Activated CD4-positive, CD25-positive, alpha-beta regulatory T cell (primary cell): ENCODE measurements at places on chromosomes 2 and 18.

DNA sequence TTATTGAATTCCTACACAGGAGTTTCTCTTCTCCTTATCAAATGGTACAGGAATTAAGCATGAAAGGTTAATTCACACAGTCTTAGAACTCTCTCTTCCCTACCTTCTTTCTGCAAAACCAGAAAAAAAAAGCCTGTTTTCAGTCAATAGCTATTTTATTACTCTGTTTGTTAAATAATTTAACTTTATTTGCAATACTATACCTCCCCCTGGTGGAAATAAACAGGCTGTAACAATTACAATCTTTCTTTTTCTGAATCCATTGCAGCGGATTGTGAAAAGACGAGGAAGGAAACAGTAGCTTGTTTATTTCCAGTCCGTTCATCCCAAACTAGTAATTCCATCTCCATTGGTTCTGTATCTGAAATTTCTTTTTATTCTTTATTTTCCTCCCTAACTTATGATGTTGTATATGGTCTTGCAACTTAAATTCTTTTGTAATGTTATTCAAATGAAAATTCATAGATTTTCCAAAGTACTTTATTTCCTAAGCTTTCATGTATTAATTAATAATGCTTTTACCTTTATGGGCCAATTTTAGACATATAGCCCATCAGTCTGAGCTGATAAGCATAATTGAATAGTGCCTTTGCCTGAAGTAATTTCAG is 165.2 kb downstream of the SH3BP4 start:
- DNase-seq, result no peak

DNA sequence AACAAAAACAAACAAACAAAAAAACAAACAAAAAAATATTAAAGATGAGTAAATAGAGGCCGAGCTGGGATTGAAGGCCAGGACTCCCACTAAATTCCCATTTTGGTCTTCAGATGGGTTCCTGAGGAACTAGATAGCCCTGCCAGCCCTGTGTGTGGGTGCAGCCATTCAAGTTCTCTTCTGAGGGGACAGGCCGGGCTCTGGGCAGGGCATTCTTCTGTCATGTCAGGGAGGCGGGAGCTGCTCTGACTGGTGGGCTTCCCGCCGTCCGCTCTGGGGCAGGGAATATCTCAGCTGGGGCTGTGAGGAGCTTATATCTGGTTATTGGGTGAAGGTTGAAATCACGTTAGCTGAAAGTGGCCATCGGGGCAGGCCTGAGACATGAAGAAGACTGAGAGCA is 127.3 kb upstream of the CXCR4 start:
- DNase-seq, result no peak

DNA sequence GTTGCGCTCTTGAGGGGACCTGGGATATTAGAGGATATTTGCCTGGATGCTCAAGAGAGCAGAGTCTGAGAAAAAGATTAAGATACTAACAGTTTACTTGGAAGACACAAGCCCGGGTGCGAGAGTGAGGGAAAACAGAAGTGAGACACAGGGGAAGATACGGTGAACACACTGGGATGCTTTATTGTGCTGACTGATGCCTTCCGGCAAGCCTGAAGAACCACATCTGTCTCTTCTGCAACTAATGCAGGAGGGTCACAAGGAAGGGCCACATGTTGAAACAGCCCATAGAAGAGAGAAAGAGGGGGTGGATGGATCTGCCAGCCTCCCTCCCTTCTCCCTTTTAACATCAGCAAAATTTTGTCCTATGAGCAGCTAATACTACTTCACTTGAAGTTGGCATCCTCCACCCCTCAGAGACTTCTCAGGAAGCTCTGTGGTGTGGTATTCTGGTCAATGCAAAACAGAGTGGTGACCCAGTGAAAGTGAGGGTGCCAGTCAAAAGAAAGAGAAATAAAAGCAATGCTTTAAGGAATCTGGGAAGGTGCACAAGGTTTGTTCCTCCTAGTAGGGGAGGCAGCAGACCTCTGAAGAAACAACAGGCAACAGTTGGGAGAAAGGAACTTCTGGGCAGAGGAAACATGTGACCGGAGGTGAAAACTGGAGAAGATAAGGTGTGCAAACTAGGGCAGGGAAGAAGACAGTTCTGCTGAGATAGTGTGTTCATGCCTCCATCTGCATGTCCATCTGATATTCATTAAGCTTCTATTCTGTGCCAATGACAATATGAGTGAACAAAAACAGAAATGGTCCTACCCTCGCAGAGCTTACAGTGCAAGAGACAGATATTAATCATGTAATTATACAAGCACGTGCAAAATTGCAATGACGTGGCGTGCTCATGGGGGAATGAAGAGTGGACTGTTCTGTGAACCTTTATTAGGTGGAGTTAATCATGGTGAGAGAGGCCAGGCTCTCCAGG is 107.1 kb downstream of the LYPD6B start:
- DNase-seq, result no peak

DNA sequence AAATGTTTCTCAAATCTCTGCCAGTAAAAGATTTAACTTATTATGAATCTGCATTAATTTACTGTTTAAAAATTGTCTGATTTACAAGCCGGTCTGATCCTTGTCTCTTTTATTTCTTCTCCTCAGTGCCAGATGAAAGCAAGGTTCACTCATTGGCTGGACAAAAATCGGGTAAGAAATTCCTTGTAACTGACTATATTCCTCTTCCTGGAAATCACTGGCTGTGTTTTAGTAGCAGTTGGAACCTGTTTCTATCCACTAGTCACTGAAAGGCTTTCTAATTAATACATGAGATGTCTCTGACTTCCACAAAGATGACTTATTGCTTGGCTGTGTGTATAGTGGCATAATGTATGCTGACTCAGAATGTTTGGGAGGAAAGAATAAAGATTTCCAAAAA is 436.6 kb upstream of the NRP2 start:
- DNase-seq, result no peak

GRCh38 chr2:158923641-158924040 is 44.8 kb upstream of the TANC1 start:
- no peak for DNase-seq

GRCh38 chr2:56784046-56784445 is 600.3 kb downstream of the CCDC85A start:
- no peak for DNase-seq

- no peak for DNase-seq
Observed at GRCh38 chr2:237164474-237165042, 78.9 kb downstream of the COPS8 start.

- DNase-seq, result no peak
Observed at GRCh38 chr2:234032279-234032856, 18.1 kb upstream of the SPP2 start.

- no peak for DNase-seq
Observed at GRCh38 chr2:30405260-30405605, 41.8 kb upstream of the LCLAT1 start.

GRCh38 chr18:48962994-48963561 is 12.3 kb upstream of the SMAD7 start:
- no peak for DNase-seq

DNA sequence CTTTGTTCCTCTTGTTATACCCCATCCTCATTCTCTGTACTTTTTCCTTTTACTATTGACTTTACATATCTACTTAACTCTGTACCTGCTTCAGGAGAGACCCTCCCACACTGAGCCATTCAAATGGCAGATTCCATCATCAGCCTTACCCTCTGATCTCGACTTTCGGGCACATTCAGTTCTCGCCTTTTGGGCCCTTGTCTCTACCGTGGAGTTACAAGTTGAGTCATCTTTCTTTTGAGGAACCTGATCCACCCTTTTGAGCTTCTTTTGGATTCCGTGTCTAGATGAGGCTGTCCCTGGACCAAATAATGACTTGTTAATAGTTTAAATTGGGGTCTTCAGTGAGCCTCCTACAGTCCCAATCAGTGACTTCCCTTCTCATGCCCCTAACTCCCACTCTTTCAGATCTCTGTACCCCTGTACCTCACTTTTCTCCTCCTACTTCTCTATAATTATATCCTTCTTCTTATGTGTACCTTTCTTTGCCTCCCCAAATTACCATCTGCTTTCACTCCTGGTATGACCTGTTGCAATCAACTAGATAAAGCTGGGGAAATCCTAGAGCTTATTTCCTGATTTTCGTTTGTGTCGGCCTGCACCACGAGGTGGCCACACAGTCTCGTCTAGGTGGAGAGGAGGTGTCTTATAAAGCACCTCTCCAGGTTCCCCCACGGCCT is 17.2 kb downstream of the SP110 start:
- no peak for DNase-seq

GRCh38 chr2:121036226-121036692 is 248.7 kb downstream of the TFCP2L1 start:
- no peak for DNase-seq

GRCh38 chr2:232235716-232236115 is 142.8 kb upstream of the ALPP start:
- DNase-seq, result no peak

GRCh38 chr2:237883951-237884446 is 24.6 kb downstream of the RAMP1 start:
- no peak for DNase-seq

DNA sequence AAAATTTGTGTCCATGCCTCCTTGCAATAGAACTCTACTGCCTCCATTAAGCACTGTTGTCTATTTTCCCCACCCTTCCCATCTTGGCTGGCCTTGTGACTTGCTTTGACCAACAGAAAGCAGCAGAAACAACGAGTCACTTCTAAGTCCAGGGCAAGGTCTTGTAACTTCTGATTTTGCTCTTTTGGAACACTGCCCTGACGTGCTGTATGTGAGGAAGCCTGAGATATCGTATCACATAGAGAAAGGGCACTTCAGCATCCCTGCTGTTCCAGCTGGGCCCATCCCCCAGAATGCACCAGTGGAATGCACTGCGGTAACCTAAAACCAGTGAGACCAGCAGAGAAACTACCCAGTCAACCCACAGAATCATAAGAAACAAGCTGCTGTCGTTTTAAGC is 28.1 kb downstream of the NCKAP1 start:
- DNase-seq, result no peak

- no peak for DNase-seq
Observed at GRCh38 chr18:23341383-23341782, 111.7 kb upstream of the RIOK3 start.

- DNase-seq, result no peak
Observed at GRCh38 chr2:179900655-179901054, 39.2 kb upstream of the ZNF385B start.

DNA sequence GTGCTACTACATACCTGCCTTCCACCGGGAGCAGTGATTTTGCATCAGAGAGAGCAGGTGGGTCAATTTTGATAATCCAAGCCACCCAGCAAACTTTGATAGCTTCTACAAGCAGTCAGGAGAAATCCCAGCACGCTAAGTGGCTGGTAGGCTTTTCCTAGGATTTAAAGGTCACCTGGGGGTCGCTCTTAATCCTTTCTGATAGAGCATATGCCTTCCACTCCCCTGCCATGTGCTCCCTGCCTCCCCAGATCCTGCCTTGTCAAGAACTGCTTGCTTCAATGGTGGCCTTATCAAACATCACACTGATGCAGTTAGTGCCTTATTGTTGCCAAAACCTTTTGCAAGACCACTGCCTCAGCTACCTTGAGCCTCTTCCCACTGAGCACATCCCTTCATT is 462.3 kb upstream of the MEX3C start:
- DNase-seq, result no peak

GRCh38 chr2:104857262-104858005 is 3.5 kb downstream of the POU3F3 start:
- DNase-seq, result no peak

- DNase-seq, result no peak
Observed at GRCh38 chr18:49656073-49656692, 94.3 kb downstream of the LIPG start.

DNA sequence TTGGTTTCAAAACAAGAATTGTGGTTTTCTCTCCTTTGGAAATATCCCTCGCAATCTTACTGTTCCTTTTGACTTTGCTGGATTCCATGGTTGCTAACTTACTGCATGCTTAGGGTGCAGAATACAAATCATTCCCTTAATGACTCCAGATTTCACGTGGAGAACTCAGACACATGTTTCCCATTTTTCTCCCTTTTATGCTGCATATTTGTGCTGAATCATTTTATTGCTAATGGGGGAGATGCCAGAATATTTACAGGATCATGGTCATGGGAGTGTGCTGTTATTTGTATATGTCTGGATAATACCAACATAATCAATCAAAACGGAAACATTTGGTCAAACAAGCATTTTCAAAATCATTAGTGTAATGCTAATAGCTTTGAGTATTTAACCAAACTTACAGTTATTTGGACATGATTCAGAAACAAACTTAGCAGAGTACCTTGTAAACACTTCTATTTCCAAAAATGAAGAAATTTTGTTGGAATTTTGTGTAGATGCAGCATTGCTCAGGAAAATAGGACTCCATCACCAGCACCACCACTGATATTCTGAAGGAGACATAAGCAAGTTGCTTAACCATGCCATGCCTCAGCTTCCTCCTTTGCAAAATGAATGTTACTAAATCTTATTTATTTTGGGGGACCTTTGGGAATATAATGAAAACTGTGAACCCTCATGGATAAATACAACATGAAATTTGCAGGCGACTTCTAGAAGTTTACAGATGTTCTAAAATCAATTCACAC is 122.5 kb upstream of the RND3 start:
- DNase-seq, result no peak

DNA sequence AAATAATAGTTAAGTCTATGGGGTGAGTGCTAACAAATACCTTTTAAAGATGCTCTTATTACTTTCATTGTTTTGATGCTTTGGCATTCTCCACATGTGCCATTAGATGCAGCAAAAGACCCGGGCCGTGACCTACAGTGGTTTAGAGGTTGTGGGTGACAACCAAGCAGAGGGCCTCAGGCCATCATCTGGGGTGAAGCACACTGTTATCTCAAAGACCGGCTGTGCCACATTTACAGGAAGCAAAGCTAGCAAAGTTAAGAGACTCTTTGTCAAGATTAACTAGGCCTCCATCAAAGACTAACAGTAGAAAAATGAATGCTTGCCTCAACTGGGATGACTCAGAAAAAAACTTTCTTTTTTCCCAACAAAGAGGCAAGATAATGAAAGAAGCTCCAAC is 695.3 kb downstream of the SATB2 start:
- DNase-seq, result no peak

DNA sequence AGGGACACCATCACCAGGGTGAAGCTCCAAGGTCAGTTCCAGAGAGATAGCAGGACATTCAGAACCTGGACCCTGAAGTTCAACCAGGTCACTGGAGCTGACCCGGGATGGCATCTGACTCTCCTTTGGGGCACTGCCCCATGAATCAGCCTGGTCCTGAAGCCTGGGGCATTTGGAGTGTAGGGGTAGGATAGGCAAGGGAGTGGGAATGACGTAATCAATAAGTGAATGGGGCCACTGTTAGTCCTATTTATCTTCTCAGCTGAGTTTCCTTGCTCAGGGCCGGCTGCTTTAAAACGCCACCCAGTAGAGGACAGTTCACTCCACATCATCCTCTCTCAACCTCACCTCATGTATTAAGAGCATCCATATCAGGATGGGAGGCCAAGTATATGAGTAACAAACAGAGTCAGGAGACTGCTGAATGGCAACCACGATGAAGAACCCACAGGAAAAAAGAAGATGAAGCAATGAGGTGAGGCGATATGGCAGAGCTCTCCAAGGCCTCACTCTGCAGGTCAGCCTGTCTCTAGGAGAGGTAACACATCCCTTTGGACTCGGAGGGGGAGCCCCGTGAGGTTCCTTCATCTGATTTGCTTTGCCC is 1.8 kb upstream of the RFX8 start:
- DNase-seq, result no peak

GRCh38 chr2:63792530-63792929 is 49.2 kb upstream of the UGP2 start:
- no peak for DNase-seq

GRCh38 chr2:158932131-158932645 is 36.3 kb upstream of the TANC1 start:
- no peak for DNase-seq

GRCh38 chr2:31558401-31559295 is 22.1 kb downstream of the SRD5A2 start:
- DNase-seq, result no peak

GRCh38 chr18:2846636-2847316 is at the start of gene EMILIN2:
TSS of gene EMILIN2 (plus strand) at chr18:2847006. CDS start at chr18:2847189, 183 bp downstream.
- no peak for DNase-seq
